ENCODE measurements at places on chromosomes 4 and X.

DNA sequence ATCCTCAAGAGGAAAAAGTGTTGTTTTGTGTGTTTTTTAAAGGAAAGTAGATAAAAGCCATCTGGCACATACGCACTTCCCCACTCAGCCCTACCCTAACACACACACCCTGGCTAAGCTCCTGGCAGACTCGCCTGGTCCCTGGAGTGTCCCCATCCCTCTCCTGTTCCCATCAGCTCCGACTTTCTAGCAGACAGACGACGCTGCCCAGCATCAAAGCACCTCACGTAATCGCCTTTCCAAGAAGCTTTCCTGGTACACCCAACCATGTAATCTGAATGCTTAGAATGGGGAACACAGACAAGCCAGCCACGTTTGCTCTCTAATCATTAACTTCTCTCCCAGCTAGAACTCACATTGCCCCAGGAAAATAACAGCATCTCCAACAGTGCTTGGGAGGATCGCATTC, 116.2 kb downstream of the AFAP1 start:
- peaks cover 28% of the 10 kb centered on the region for H3K4me1 ChIP-seq
- H3K27me3 ChIP-seq = no peaks in the 10 kb centered on the region
- no peak overlapping the region for H3K27ac ChIP-seq
- no peak for DNase-seq

DNA sequence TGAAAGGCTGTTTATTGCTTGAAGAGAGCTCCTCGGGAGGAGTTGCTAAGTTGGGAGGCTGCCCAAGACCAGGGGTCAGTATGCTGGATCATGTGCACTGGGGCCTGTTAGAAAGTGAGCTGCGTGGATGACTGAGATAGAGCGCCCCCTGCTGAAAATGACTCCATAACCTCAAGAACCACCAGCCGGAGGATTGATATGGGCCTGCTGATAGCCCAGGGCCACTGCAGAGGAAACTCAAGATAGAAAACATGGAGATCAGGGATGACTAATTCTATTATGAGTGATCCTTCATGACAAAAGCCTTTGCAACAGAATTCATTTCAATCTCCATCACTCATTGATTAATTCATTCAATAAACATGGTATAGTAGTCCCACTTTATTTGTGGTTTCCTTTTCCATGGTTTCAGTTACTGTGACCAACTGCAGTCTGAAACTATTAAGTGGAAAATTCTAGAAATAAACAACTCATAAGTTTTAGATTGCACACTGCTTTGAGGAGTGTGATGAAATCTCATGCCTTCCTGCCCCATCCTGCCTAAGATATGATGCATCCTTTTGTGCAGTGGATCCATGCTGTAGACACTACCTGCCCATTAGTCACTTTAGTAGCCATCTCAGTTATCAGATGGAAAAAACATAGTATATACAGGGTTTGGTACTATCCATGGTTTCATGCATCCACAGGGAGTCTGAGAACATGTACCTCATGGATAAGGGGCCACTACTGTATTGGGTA, 126.7 kb upstream of the MBNL3 start:
- peak; percentile 44 for DNase-seq
- no peak overlapping the region for H3K27ac ChIP-seq
- H3K36me3 ChIP-seq = no peaks in the 10 kb centered on the region

- no peaks in the 10 kb centered on the region for H3K4me1 ChIP-seq
- no peak overlapping the region for H3K27ac ChIP-seq
- H3K4me3 ChIP-seq = no peak overlapping the region
- no peaks in the 10 kb centered on the region for H3K36me3 ChIP-seq
- no peak for DNase-seq
- H3K27me3 ChIP-seq = peaks cover 3% of the 10 kb centered on the region
Observed at GRCh38 chrX:69238887-69239231, 73.6 kb upstream of the PJA1 start.

- DNase-seq = no peak
- H3K4me3 ChIP-seq = no peak overlapping the region
- H3K4me1 ChIP-seq = no peaks in the 10 kb centered on the region
Observed at GRCh38 chr4:48315728-48316630, 25.4 kb upstream of the SLAIN2 start.

- H3K36me3 ChIP-seq = peaks cover 38% of the 10 kb centered on the region
- no peaks in the 10 kb centered on the region for H3K27me3 ChIP-seq
- no peak overlapping the region for H3K27ac ChIP-seq
- DNase-seq = no peak
- H3K4me1 ChIP-seq = peaks cover 9% of the 10 kb centered on the region
Observed at GRCh38 chrX:51860679-51861078, 32.7 kb upstream of the MAGED1 start.

DNA sequence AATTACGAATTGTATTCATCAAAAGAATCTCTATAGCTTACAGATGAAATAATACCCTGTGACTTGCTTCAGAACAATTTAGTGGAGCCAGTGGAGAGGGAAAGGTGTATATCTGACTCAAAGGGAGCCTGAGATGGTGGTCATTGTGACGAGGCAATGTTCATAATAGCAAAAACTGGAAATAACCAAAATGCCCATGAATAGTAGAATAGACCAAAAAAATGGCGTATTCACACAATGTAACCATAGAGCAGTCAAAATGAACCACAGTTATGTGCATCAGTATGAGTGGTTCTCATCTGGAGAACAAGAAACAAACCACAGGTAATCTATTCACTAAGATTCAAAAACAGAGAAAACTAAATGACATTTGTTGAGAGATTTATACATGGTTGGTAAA, 125.3 kb upstream of the CLNK start:
- no peaks in the 10 kb centered on the region for H3K36me3 ChIP-seq
- no peak for DNase-seq
- no peak overlapping the region for H3K27ac ChIP-seq

DNA sequence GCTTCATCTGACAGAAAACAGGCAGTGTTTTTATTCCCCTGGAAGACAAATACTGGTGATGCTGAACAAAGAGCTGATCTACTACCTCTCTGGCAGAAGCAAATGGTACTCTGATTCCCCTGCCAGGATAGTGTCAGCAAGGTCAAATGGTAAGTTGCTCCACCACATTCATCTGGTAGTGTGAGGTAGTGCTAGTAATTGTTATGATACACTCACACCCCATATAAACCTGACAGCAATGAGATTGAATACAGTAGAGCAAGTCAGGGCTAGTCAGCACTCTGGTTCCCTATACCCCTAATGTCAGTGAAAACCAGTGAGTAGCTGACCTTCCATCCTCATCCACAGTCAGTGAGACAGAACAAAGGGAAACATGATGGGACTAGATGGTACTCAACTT, 3.4 kb upstream of the SPIN4 start:
- DNase-seq = no peak
- H3K27me3 ChIP-seq = no peaks in the 10 kb centered on the region
- peaks cover 7% of the 10 kb centered on the region for H3K36me3 ChIP-seq

GRCh38 chr4:124641715-124642381, 70.7 kb downstream of the ANKRD50 start:
- H3K4me1 ChIP-seq = no peaks in the 10 kb centered on the region
- H3K36me3 ChIP-seq = no peaks in the 10 kb centered on the region
- no peaks in the 10 kb centered on the region for H3K27me3 ChIP-seq
- DNase-seq = no peak
- no peak overlapping the region for H3K4me3 ChIP-seq
- H3K27ac ChIP-seq = no peak overlapping the region

DNA sequence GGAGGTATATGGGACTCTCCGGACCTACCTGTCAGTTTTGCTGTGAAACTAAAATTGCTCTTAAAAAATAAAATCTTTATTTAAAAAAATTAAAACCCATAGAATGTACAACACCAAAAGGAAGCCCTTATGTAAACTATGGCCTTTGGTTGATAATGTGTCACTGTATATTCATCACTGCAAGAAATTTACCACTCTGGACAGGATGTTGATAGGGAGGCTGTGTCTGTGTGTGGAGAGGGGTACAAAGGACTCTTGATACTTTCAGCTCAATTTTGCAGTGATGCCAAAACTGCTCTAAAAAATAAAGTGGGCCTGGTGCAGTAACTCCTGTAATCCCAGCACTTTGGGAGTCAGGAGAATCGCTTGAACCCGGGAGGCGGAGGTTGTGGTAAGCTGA, 2.9 kb upstream of the ZMYM3 start:
- H3K4me3 ChIP-seq = no peak overlapping the region
- peaks cover 20% of the 10 kb centered on the region for H3K4me1 ChIP-seq
- H3K27me3 ChIP-seq = no peaks in the 10 kb centered on the region
- no peak overlapping the region for H3K27ac ChIP-seq
- H3K36me3 ChIP-seq = no peaks in the 10 kb centered on the region

DNA sequence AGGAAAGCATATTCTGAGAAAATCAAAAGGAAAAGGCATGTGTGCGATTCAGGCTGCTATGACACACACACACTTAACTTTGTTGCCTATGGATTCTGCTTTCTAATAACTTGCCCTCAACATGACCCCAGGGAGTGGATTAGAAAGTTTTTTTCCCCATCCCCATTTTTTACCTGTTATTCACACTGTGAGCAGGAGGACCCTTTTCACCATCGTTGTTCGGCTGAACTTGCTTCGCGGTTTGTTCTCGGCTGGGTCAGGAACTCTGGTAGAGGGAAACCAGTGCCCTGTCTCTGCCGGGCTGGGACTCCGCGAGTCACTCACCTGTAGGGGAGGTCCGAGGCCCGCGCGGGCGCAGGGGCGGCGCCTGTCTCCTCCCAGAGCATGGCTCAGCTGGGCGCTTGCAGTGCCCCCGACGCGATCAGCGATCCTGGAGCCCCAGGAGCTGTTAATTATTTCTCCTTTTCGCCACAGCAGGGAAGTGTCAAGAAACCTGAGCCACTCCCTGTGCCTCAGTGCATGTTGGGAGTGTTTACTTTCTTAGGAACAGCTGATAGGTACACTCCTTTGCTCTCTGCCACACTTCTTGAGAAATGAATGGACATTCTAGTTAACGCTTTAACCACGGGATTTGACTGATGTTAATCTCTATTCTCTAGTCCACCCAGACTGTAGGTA, at the start of gene RASSF6:
RASSF6 (minus strand) TSS at position 322 of the 678 bp plus-strand sequence. CDS start 8,641 bp downstream, outside the sequence.
- peaks cover 7% of the 10 kb centered on the region for H3K4me1 ChIP-seq
- H3K36me3 ChIP-seq = no peaks in the 10 kb centered on the region
- no peak within 1 kb of the TSS for H3K4me3 ChIP-seq
- DNase-seq = no peak
- no peak within 1 kb of the TSS for H3K27ac ChIP-seq

DNA sequence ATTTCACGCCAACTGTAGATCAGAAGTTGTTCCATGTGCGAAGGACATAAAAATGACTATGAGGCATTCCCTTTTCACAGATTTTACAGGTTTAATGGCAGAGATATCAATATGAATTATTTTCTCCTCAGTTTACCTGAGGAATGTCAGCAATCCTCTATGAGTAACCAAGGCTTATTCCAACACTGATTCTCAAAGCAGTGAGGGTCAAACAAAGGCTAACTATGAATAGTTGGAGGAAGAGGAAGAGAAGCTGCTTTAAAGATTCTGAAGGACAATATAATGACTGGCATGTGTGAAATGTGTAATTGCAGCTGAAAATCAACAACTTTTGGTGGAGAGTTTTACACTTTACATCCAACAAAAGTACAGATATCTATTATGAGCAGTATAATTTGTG, 29.1 kb downstream of the NAF1 start:
- H3K36me3 ChIP-seq = peaks cover 12% of the 10 kb centered on the region
- no peak overlapping the region for H3K27ac ChIP-seq
- H3K4me1 ChIP-seq = no peaks in the 10 kb centered on the region
- no peak overlapping the region for H3K4me3 ChIP-seq
- DNase-seq = no peak

DNA sequence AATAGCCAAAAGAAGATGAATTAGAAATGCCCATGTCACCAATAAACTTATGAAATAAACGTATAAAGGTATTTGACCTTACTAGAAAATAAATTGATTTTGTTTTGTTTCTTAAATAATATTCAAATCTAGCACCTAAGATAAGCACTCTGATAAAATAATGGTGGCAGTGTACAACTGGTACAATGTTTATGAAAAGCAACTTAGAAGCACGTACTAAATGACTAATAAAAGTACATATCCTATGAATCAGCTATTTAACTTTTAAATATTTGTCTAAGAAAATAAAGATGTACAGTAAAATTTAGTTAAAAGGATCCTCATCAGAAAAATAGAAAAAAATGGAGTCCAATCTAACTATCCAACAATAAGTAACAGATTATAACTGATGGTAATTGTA, 6.7 kb downstream of the MANBA start:
- peaks cover 36% of the 10 kb centered on the region for H3K36me3 ChIP-seq
- H3K27ac ChIP-seq = no peak overlapping the region
- H3K4me1 ChIP-seq = peaks cover 5% of the 10 kb centered on the region
- no peak overlapping the region for H3K4me3 ChIP-seq
- DNase-seq = no peak

DNA sequence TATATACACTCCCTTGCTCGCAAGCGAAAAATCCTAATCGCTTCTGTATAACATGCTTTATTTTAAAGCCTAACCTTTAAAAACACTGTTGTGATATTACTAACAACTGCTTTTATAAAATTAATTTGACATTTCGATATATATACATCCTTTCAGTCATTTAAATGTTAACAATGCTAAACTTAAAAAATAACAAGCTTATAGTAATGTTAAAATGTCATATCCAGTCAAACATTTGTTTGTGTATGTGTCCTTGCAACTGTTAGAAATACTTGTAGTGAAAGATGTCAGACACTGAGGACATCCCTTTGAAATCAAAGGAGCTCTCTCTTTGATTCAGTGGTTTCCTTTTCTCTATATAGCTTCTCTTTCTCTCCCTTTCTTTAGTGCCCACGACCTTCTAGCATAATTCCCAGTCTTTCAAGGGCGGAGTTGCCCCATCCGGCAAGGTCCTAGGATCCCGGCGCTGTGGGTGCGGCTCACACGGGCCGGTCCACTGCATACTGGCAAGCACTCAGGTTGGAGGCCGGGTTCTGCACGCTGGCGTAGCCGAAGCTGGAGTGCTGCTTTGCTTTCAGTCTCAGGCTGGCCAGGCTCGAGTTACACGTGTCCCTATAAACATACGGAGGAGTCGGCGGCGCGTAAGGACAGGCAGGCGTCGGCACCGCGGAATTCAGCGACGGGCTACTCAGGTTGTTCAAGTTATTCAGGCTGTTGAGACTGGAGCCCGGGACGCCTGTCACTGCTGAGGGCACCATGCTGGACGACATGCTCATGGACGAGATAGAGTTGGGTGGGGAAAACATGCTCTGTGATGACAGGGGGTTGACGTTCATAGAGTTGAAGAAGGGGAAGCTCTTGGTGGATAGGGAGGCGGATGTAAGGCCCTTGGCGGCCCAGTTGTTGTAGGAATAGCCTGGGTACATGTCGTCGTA, 5.0 kb downstream of the PITX2 start:
- no peak for DNase-seq
- peaks cover 97% of the 10 kb centered on the region for H3K27me3 ChIP-seq
- peak overlapping the region; percentile 33 for H3K27ac ChIP-seq

- H3K27me3 ChIP-seq = no peaks in the 10 kb centered on the region
- DNase-seq = no peak
- H3K4me3 ChIP-seq = no peak overlapping the region
Observed at GRCh38 chr4:189279188-189279587, 661.5 kb upstream of the FRG1 start.

DNA sequence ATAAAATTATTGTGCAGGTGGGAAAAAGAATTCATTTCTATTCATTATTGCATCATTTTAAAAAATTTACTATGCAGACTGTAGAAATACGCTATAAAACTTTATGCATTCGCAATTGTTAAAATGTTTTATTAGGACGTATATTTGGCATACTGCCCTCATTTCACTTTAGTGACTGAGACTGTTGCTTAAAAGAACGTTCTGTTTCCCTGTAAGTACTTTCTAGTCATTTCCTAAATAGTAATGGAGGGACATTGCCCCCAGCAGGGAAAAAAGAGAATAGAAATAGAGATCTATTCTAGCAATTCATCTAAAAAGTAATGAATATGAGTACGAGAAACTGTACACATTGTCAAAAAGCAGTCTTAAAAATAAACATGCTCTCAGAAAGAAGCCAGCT, 1295.8 kb upstream of the TENM3 start:
- no peaks in the 10 kb centered on the region for H3K4me1 ChIP-seq
- no peaks in the 10 kb centered on the region for H3K36me3 ChIP-seq
- H3K4me3 ChIP-seq = no peak overlapping the region
- no peaks in the 10 kb centered on the region for H3K27me3 ChIP-seq
- DNase-seq = no peak

Data from activated CD8-positive, alpha-beta memory T cell treated with anti-CD3 and anti-CD28 coated beads, Interleukin-2, amount 10 ng/mL, durations not matched to agents 7 days and 5 days (primary cell).